CD14-positive monocyte (primary cell): ENCODE measurements at places on chromosomes 16 and 17.

- DNase-seq: no peak
Observed at GRCh38 chr17:81238490-81238814, 403 bp downstream of the TEPSIN start.

DNA sequence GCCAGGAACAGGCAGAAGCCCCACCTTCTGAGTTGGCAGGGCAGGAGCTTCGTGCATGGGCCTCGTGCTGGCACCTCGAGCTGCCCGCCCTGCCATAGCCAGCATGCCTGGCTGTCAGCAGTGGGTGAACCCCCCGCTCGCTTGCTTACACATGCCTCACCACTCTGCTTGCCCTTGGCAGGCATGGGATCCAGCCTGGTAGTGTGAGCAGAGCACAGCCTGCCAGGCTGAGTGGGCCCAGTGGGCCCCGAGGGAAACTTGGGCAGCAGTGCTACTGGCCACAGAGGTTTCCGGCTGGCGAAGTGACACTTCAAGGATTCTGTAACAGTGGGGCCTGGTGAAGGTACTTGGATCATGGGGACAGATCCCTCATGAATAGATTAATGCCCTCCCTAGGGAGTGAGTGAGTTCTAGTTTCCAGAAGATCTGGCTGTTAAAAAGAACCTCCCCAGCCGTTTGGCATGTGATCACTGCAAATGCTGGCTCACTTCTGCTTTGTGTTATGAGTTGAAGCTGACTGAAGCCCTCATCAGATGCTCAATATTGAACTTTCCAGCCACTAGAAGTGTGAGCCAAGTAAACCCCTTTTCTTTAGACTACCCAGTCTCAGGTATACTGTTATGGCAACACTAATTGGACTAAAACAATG, 114.7 kb downstream of the BCAS3 start:
- DNase-seq: no peak

DNA sequence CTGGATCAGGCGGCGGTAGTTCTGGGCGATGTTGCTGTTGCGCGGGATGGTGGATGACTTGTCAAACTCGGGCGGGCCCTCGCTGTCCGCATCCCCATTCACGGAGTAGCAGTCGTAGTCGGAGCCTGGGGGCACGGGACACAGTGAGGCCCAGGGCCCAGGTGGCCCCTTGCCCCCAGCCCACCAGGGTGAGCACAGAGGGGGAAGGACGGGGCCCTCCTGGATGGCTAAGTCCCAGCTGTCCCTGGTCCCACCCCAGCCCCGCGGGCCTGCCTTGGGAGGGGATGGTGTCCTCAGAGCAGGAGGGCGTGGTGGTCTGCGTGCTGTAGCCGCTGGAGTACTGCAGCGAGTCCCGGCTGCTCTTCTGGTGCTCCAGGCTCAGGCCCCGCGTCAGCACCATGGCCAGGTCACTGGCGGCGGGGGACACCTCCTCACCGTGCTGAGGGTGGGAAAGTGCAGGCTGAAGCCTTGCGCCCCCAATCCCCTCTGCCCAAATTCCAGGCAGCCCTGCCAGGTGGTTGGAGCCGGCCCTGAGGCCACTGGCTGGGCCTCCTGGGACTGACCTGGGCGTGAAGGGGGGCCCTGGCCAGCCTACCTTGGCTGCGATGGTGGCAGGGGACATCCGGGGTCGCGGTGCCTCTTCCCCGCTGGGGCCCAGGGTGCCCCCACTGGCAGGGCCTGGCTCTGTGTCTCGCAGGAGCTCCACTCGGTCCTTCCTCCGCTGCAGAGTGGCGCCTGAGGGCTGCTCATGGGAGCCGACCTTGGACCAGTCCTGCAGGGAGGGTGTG, 18.2 kb downstream of the IL34 start:
- no peak for DNase-seq

GRCh38 chr16:20074099-20074991, 655 bp upstream of the GPR139 start:
- no peak for DNase-seq

DNA sequence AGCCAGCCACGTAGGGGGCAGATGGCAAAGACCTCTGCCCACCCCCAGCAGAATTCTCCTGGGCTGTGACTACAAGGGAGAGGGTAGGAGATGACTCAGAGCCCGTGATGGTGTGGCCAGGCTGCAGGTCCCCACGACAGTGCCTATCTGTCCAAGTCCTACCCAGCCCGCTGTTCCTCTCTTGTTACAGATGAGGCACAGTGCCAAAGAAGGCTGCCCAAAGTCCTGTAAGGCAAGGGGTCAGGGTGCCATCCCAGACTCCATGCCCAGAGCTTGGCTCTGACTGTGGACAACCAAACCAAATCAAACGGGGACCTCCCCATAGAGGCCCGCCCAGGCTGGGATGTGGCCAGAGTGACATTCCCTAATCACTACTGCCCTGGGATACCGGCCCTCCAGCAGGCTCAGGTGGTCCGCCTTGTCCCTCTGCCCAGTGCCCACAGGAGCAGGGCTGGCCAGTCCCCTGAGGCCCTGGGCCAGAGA, 12.6 kb upstream of the BCAR1 start:
- no peak for DNase-seq

DNA sequence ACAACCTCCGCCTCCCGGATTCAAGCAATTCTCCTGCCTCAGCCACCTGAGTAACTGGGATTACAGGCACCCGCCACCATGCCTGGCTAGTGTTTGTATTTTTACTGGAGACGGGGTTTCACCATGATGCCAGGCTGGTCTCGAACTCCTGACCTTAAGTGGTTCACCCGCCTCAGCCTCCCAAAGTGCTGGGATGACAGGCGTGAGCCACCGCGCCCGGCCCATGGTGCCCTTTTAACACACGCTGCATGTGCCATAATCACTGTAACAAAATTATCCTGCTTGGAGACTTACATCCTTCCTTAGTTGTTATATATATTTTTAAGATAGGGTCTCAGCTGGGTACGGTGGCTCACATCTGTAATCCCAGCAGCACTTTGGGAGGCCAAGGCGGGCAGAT, 5.4 kb downstream of the CD7 start:
- no peak for DNase-seq
